ENCODE measurements at places on chromosomes 11 and 22. TPM values are rescaled to one million over a fixed set of nuclear protein-coding genes. Genes with fewer than 3 reads are reported as not detected.
A peak's percentile ranks its signal among the peaks of the same experiment; 100 is the strongest.

Gene SLC22A25
- polyA plus RNA-seq = 0.10 TPM

GRCh38 chr11:117823294-117823945 lies 1.1 kb downstream of the FXYD2 start:
- no peak for DNase-seq

- no peak for DNase-seq
Measured at GRCh38 chr11:3050386-3051195, 6.6 kb downstream of the CARS1 start.

- no peak for DNase-seq
Measured at GRCh38 chr11:64135711-64136110, 30.2 kb downstream of the MACROD1 start.

- DNase-seq = peak; percentile 72
Measured at GRCh38 chr11:33258631-33259205, 1.5 kb downstream of the HIPK3 start.

GRCh38 chr22:45996241-45997076 lies 19.5 kb upstream of the WNT7B start:
- no peak for DNase-seq

Gene GTSE1
- polyA plus RNA-seq = 11.9 TPM

Gene OR2D2
- not detected for polyA plus RNA-seq

- no peak for DNase-seq
Measured at GRCh38 chr11:113006896-113007445, 45.8 kb downstream of the NCAM1 start.

Gene SOX10
- polyA plus RNA-seq = 1.2 TPM

DNA sequence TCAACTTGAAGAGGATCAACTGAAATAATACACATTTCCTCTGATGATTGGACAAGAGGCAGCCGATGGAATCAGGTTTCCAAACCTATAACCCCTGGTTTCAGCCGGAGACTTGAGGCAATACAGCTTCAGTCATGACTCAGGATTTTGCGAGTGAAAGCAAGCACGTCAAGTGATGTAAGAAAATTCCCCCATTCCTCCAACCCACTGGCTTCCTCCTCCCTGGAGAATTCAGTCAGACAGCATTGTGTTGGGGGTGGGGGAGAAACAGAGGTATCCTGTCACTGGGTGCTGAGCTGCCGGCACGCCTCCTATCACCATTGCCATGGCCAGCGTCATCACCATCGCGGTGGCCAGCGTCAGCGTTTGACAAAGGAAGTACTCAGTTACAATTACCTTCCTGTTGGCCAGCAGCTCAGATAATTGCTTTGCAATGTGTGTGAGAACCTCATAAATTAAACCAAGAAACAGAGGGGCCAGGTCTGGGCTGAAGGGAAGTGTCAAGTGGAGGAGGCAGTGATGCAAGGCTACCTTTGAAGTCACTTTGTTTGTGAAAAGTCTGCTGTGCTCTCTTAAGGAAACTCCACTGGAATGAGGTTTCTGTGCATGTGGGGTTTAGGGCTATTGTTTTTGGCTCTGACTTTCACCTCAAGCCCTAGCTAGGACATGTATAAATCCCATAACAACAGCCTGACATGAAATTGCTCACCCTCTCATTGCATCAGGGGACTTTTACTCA lies 50.2 kb downstream of the LIF start:
- DNase-seq = peak; percentile 85

Gene KIF18A
- polyA plus RNA-seq = 5.0 TPM

DNA sequence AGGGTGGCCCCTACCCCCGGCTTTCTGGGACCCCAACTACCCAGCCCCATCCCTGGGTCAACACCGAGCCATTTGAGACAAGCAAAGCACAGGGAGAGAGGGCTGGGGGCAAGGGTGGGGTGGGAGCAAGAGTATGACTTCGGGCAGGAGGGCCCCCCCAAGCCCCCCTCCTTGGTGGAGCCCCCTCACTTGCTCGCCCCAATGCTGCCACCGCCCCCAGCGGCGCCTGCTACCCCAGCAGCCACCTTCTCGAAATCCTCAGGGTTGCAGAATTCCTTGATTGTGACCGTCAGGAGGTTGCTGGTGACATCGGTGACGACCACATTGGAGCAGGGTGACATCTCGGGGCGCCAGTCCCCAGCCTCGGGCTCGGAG lies 6.0 kb downstream of the CBX6 start:
- DNase-seq = no peak

Gene MPEG1
- 14.7 TPM for polyA plus RNA-seq

- DNase-seq = peak; percentile 72
Measured at GRCh38 chr22:39013942-39014722, at the start of gene APOBEC3C. APOBEC3C (plus strand) TSS chr22:39014257; CDS start chr22:39014363, 106 bp downstream.

DNA sequence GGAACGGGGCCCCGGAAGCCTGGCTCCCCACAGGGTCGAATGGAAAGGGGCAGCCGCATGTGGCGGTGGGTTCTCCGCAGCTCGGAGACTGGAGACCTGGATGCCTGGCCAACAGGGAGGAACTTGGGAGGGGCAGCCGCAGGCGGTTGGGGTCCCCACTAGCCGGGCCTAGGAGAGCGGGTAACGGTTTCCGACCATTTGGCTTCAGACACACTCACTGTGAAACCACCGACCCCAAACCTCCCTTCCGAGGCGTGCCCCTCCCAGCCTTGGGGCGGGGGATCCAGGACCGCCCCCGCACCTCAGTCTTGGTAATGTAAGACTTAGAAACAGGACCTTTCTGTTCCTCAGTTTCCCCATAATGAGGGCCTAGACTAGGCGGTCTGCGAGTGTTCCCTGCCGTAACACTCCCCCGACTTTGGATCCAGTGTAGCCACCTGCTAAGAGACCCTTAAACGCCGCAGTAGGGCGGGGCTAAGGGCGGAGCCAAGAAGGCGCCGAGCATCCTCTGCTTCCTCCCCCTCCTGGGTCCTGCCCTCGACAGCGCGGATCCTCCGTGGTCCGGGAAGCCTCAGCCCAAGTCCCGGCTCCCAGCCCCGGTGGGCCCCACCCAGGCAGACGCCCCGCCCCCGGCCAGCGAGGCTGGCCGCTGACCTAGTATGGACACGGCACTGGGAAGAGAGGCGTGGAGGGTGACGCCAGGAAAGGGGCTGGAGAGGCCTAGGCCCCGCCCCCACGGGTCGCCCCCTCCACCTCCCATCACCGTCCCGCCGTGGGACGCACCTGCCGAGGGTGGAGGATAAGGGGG lies 1.8 kb upstream of the RASGRP2 start:
- no peak for DNase-seq

Gene CALCA
- polyA plus RNA-seq = 1.5 TPM

Gene MRGPRX4
- polyA plus RNA-seq = not detected

GRCh38 chr11:13861411-13861810 lies 101.1 kb upstream of the SPON1 start:
- DNase-seq = no peak

GRCh38 chr11:128933481-128934178 lies 9.0 kb downstream of the TP53AIP1 start:
- DNase-seq = no peak

GRCh38 chr22:22474733-22475132 lies 33.8 kb downstream of the ZNF280B start:
- no peak for DNase-seq

- no peak for DNase-seq
Measured at GRCh38 chr11:83666149-83666548, 380.0 kb upstream of the CCDC90B start.

DNA sequence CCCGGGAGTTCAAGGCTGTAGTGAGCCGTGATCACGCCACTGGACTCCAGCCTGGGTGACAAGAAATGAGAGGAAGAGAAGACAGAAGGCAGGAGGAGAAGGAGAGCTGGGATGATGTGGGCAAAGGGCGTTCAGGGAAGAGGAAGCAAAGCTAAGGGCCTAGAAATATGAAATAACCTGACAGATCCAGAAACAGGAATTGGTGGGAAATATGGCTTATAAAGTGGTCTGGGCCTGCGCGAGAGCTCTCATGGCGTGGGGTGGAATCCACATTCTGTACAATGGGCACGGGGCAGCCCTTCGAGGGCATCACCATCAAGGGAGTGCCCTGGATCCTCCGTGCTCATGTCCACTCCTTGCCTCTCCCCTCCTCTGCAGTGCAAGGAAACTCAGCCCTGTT lies 46.8 kb upstream of the RASSF10 start:
- no peak for DNase-seq

DNA sequence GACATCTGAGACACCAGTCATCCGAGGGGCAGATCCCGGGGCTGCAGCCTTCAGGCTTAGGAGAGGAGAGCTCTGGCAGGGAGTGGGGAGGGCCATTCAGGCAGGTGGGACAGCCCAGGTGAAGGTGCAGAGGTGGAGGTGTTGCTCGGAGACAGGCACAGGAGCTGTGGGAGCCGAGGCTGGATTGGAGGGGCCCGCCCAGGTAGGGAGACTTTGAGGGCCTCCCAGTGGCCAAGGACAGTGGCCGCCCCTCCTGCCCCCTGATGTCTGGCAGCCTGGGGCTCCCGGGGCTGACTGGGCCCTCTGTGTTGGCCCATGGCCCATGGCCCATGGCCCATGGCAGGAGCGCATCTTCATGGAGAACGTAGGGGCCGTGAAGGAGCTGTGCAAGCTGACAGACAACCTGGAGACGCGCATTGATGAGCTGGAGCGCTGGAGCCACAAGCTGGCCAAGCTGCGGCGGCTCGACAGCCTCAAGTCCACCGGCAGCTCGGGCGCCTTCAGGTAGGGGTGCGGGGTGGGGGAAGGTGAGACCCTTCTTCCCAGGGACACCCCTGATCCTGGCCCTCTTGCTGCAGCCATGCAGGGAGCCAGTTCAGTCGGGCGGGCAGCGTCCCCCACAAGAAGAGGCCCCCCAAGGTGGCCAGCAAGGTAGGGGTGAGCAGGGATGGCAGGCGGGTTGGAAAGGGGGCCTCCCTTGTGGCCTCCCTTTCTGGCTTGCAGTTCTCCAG lies 13.3 kb downstream of the TMEM258 start:
- no peak for DNase-seq
